Inflammatory macrophage treated with lipopolysaccharide for 4 hours (primary cell): ENCODE measurements at places on chromosomes 2 and 18.

- no peak for DNase-seq
Observed at GRCh38 chr2:219215871-219216534, 2.8 kb downstream of the ABCB6 start.

GRCh38 chr2:10820978-10821695 lies 8.6 kb upstream of the PDIA6 start:
- peak; percentile 53 for DNase-seq

GRCh38 chr2:214376618-214377285 lies 34.1 kb upstream of the VWC2L start:
- DNase-seq: no peak

DNA sequence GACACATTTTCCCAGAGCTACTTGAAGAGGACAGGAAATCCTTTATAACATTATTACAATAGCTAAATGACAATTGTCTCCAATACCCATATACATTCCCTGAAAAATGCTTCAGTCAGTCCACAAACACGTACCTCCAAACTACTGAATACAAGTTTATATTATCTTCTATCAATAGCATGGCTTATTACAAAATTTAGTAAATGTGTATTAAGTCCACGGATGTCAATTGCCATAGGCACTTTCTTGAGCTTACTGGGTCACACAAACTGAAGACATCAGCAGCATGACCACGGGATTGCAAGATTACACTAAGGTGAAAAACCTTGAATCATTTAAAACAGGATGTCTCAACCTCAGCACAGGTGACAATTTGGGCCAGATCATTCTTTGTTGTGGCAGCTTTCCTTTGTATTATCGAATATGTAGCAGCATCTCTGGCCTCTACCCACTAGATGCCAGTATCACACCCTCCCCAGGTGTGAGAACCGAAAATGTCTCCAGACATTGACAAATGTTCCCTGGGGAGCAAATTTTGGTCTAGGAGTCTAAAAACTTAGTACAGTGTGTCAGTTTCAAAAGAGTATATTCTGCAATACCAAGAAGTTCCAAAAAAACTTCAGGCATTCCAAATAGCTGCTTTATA lies 1.4 kb downstream of the MBD2 start:
- DNase-seq: no peak

- peak; percentile 83 for DNase-seq
Observed at GRCh38 chr18:77081390-77081778, 51.2 kb downstream of the MBP start.

DNA sequence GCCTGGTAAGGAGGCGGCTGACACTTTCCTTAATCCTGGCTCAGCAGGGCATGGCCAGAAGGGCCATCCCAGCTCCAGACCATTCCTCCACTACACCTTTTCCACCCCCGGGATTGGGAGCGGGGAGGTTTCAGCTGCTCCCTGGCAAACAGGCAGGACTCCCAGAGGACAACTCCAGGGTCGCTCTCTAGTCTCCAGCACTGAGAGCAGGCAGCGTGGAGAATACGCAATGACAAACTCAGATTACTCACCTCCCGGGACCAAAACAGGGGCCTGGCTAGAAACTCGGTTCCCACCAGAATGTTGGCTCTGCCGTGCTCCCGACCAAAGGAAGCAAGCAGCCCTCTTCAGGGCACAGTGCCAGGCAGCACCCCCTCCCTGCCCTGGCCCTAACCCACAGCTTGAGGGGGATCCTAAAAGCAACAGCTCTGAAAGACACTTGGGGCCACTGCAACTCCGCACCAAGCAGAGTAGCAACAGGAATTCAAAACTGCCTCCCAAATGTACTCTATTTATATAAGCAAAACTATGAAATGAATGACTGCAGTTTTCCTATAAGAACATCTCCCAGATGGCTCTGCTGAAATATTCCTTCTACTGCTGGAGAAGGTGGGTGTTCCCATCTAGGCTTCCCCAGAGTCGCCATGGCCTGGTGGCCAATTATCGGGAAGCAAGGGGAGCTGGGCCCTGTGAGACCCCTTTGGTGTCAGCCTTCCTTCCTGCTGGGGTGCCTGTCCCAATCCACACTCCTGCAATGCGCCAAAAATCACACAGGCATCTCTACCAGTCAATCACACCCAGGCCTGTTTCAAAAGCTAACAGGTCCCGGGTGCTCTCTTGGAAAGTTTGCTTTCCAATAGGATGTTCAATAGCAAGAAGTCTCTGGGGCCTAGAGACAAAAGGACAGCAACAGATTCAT lies 61.2 kb upstream of the POMC start:
- no peak for DNase-seq
